ENCODE measurements at places on chromosomes 12 and 14.

DNA sequence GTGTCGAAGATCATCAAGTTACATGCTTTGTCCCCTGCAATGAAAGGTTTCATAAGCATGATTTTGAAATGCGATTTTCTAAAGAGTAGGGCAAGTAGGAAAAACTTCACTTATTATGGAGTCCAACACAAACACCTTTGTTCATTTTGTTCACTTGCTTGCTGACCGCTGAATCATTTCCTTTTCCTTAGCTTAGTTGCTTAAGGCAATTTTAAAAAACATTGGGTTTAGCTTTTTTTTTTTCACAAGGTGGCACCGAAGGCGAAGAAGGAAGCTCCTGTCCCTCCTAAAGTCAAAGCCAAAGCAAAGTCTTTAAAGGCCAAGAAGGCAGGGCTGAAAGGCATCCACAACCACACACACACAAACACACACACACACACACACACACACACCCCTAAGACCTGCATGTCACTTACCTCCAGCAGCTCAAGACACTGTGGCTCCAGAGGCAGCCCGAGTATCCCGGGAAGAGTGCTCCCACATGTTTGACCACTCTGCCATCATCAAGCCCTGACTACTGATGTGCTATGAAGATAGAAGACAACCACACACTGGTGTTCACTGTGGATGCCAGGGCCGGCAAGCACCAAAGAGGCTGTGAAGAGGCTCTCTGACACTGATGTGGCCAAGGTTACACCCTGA, 11.4 kb downstream of the MANSC1 start:
- no peak for DNase-seq
- H3K27ac ChIP-seq, result no peak overlapping the region
- H3K4me1 ChIP-seq, result peaks cover 22% of the 10 kb centered on the region
- no peak overlapping the region for H3K4me3 ChIP-seq

GRCh38 chr12:111253213-111253612, 115.7 kb downstream of the PHETA1 start:
- H3K36me3 ChIP-seq, result no peaks in the 10 kb centered on the region
- no peak overlapping the region for H3K4me3 ChIP-seq
- no peaks in the 10 kb centered on the region for H3K4me1 ChIP-seq
- no peak for DNase-seq

GRCh38 chr12:110728628-110729027, 14.1 kb downstream of the PPP1CC start:
- DNase-seq, result no peak
- H3K27ac ChIP-seq, result peak overlapping the region; percentile 86
- peaks cover 71% of the 10 kb centered on the region for H3K4me1 ChIP-seq
- H3K4me3 ChIP-seq, result no peak overlapping the region
- no peaks in the 10 kb centered on the region for H3K27me3 ChIP-seq

GRCh38 chr14:102043251-102044025, 43.4 kb downstream of the HSP90AA1 start:
- H3K27me3 ChIP-seq, result no peaks in the 10 kb centered on the region
- H3K36me3 ChIP-seq, result peaks cover 72% of the 10 kb centered on the region
- H3K27ac ChIP-seq, result no peak overlapping the region
- H3K4me1 ChIP-seq, result no peaks in the 10 kb centered on the region

GRCh38 chr12:65156366-65156841, 13.0 kb upstream of the LEMD3 start:
- H3K27ac ChIP-seq, result peak overlapping the region; percentile 93
- peaks cover 20% of the 10 kb centered on the region for H3K4me1 ChIP-seq
- DNase-seq, result peak; percentile 54
- peak overlapping the region; percentile 66 for H3K4me3 ChIP-seq
- H3K36me3 ChIP-seq, result peaks cover 5% of the 10 kb centered on the region

DNA sequence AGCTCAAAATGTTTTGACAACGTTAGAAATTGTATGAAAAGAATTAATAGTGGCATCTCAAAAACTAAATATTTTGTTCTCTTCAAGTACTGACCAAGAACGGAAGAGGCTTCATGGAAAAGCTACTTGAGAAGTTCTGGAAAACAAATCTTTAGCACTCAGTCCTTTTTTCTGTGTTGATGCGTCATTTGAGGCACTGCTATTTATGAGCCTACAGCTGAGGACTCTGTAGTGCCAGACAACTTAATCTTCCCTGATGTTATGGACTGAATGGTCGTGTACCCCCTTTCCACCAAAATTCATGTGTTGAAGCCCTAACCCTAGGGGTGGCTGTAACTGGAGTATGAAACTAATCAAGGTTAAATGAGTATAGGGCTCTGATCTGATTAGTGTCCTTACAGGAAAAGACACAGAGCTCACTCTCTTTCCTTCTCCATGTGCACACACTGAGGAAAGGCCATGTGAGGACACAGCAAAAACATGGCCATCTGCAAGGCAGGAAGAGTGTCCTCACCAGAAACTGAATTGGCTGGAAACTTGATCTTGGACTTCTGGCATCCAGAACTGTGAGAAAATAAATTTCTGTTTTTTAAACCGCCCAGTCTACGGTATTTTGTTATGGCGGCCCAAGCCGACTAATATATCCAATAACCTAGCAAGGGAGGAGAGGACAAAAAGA, 337.0 kb upstream of the CLEC14A start:
- H3K36me3 ChIP-seq, result no peaks in the 10 kb centered on the region
- no peak for DNase-seq
- H3K27ac ChIP-seq, result no peak overlapping the region
- H3K27me3 ChIP-seq, result no peaks in the 10 kb centered on the region

GRCh38 chr12:90745211-90745610, 209.8 kb downstream of the CCER1 start:
- H3K27me3 ChIP-seq, result no peaks in the 10 kb centered on the region
- H3K4me3 ChIP-seq, result no peak overlapping the region
- H3K4me1 ChIP-seq, result no peaks in the 10 kb centered on the region
- H3K36me3 ChIP-seq, result no peaks in the 10 kb centered on the region
- no peak for DNase-seq

GRCh38 chr14:40053416-40053815, 621.2 kb upstream of the FBXO33 start:
- DNase-seq, result no peak
- H3K27me3 ChIP-seq, result no peaks in the 10 kb centered on the region
- H3K36me3 ChIP-seq, result no peaks in the 10 kb centered on the region
- H3K4me3 ChIP-seq, result no peak overlapping the region
- H3K27ac ChIP-seq, result no peak overlapping the region

DNA sequence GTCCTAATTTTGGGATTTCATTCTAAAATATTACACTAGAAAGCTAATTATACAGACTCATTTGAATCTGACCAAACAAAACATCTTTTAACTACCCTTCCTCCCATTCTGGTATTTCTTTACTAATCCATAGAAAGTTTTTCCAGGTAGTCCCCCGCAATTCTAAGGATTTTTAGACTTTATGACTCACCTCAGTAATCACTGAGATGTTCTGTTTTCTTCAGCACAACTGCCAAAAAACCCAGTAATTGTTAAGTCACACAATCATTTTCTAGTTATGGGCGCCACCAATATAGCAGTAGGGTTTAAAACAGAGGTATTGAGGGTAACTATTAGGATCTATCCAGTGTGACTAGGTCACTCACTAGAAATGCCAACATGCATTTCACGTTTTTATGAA, 1.6 kb upstream of the ARID4A start:
- no peak overlapping the region for H3K4me3 ChIP-seq
- H3K27me3 ChIP-seq, result no peaks in the 10 kb centered on the region
- H3K36me3 ChIP-seq, result peaks cover 35% of the 10 kb centered on the region

DNA sequence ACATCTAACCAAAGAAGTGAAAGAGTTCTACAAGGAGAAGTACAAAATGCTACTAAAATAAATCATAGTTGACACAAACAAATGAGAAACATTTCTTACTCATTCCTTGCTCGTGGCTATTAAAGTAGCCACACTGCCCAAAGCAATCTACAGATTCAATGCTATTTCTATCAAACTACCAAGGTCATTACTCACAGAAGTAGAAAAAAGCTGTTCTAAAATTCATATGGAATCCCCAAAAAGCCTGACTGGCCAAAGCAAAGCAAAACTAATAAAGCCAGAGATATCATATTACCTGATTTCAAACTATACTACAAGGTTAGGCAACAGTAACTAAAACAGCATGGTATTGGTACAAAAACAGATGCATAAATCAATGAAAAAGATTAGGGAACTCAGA, 305.6 kb downstream of the RPAP3 start:
- no peak overlapping the region for H3K4me3 ChIP-seq
- no peak overlapping the region for H3K27ac ChIP-seq
- DNase-seq, result no peak

DNA sequence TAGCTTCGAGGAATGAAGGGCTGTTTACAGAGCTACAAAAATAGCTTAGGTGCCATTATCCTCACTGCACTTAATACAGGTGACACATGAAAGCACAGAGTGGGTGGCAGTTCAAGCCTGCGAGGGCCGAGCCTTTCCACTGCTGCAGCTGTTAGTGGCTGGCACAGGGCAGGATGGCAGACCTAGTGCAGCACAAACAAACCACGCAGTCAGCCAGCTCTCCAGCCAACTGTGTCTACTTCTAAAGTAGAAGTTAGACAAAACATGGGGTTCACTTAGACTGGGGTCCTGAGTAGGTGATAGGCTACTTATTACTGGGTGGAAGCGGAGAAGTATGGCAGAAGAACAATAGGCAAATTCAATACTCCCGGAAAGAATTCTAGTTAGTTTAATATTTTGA, 95.4 kb downstream of the DUSP16 start:
- peaks cover 82% of the 10 kb centered on the region for H3K4me1 ChIP-seq
- no peaks in the 10 kb centered on the region for H3K27me3 ChIP-seq
- H3K27ac ChIP-seq, result peak overlapping the region; percentile 81
- peaks cover 54% of the 10 kb centered on the region for H3K36me3 ChIP-seq
- H3K4me3 ChIP-seq, result no peak overlapping the region
- no peak for DNase-seq

GRCh38 chr14:68373847-68374444, 418.9 kb downstream of the ZFP36L1 start:
- no peak overlapping the region for H3K27ac ChIP-seq
- peaks cover 6% of the 10 kb centered on the region for H3K36me3 ChIP-seq
- H3K4me1 ChIP-seq, result peaks cover 19% of the 10 kb centered on the region
- H3K4me3 ChIP-seq, result no peak overlapping the region
- DNase-seq, result no peak

DNA sequence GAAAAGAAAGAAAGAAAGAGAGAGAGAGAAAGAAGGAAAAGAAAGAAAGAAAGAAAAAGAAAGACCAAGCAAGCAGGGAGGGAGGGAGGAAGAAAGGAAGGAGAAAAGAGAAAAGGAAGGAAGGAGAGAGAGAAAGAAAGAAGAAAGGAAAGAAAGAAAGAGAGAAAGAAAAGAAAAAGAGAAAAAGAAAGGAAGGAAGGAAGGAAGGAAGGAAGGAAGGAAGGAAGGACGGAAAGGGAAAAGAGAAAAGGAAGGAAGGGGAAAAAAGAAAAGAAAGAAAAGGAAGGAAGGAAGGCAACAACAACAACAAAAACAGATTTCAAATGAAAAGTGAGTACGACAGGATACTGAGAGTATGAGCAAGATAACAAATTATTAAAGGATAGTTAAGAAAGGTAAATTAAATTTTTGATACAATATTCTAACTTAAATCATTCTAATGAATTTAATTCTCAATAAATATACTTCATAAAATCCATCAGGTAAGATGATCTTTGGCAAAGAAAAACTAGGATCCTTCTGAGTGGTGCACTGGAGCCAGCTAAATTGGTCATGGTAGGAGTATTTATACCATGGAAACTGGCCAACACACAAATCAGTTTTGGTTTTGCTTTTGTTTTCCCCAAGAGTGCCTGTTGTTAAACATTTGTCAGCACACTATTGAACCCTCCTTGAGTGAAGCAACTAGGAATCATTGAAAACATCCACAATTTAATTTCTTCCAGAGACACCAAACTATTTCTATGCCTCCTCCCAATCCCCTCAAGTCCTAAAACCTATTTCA, 56.1 kb upstream of the DYRK2 start:
- peaks cover 6% of the 10 kb centered on the region for H3K36me3 ChIP-seq
- DNase-seq, result peak; percentile 45
- no peaks in the 10 kb centered on the region for H3K27me3 ChIP-seq
- H3K4me1 ChIP-seq, result peaks cover 34% of the 10 kb centered on the region
- peak overlapping the region; percentile 20 for H3K4me3 ChIP-seq

GRCh38 chr12:95173392-95174251, 43.6 kb downstream of the FGD6 start:
- DNase-seq, result no peak
- H3K27ac ChIP-seq, result no peak overlapping the region
- no peaks in the 10 kb centered on the region for H3K36me3 ChIP-seq
- peaks cover 2% of the 10 kb centered on the region for H3K27me3 ChIP-seq
- H3K4me1 ChIP-seq, result peaks cover 2% of the 10 kb centered on the region

- no peak overlapping the region for H3K4me3 ChIP-seq
- H3K36me3 ChIP-seq, result no peaks in the 10 kb centered on the region
- H3K27me3 ChIP-seq, result no peaks in the 10 kb centered on the region
- no peak for DNase-seq
- H3K27ac ChIP-seq, result no peak overlapping the region
These were observed 295.5 kb downstream of the EGLN3 start for GRCh38 chr14:33655421-33655820.

- H3K27ac ChIP-seq, result no peak overlapping the region
- H3K4me3 ChIP-seq, result no peak overlapping the region
- peaks cover 2% of the 10 kb centered on the region for H3K4me1 ChIP-seq
- peaks cover 6% of the 10 kb centered on the region for H3K27me3 ChIP-seq
- no peaks in the 10 kb centered on the region for H3K36me3 ChIP-seq
- DNase-seq, result no peak
These were observed 61.4 kb downstream of the LMNTD1 start for GRCh38 chr12:25491396-25492325.

GRCh38 chr12:95390932-95391331, 83.0 kb upstream of the METAP2 start:
- H3K27ac ChIP-seq, result no peak overlapping the region
- peaks cover 2% of the 10 kb centered on the region for H3K4me1 ChIP-seq
- H3K4me3 ChIP-seq, result no peak overlapping the region
- H3K36me3 ChIP-seq, result peaks cover 2% of the 10 kb centered on the region
- no peak for DNase-seq

DNA sequence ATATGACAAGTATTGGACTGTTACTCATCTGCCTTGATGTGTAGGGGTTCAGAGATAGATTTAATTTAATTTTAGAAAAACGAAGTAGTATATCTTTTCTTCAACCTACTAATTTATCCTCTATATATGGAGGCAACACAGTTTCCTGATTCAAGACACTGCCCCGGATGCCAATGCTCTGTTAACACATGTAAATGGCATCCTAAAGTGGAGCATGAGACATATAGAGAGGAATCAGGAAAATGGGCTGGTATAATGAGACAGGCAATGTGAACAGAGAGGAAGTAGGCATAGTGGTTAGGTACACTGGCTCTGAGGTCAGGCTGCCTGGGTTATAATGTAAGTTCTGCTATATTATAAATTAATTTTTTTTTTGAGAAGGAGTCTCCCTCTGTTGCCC, 85.6 kb downstream of the OTOGL start:
- DNase-seq, result no peak
- H3K27ac ChIP-seq, result no peak overlapping the region
- H3K4me3 ChIP-seq, result no peak overlapping the region
- H3K27me3 ChIP-seq, result peaks cover 3% of the 10 kb centered on the region
- H3K36me3 ChIP-seq, result no peaks in the 10 kb centered on the region

DNA sequence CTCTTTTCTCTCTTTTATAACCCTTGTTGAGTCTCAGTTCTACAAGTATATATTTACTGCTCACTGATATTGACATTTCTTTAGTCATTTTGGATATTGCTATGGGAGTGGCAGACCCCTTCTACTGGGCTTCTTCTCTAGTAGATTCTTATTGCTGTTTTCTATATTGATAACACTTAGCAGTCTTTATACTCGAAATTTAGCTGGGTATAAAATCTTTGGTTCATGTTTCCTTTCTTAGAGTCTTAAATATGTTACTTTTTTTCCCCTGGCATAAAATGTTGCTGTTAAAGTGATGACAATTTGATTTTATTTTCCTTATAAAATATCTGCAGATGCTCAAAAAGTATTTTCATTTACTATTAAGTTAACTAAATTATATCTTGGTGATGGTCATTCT, 32.6 kb downstream of the VRK1 start:
- DNase-seq, result no peak
- peaks cover 51% of the 10 kb centered on the region for H3K36me3 ChIP-seq
- H3K4me3 ChIP-seq, result no peak overlapping the region
- H3K27me3 ChIP-seq, result no peaks in the 10 kb centered on the region
- no peak overlapping the region for H3K27ac ChIP-seq
